ENCODE measurements at places on chromosomes 7 and 10.

DNA sequence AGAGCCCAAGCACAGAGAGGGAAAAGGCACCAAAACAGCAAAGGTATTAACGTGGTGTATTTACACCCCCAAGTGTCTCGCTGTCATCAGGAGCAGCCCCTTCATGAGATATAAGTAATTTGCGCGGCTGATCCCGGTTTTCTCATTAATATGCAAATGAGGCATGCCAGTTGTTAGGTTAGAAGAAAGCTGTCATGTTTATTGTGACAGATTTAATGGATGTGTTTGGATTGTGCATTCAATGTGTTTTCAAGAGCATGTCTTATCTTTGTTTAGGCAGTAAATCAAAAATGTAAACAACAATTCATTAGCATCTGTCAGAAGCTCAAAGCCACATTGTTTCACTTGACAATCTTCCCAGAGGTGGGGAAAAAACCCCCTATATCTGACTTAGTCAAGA, 56.5 kb upstream of the CTBP2 start:
- DNase-seq = no peak

GRCh38 chr7:137006293-137006692, 137.8 kb downstream of the CHRM2 start:
- DNase-seq = no peak

GRCh38 chr10:106557951-106558733, 606.4 kb downstream of the SORCS1 start:
- DNase-seq = no peak

- no peak for DNase-seq
These were observed 116.4 kb downstream of the C10orf105 start for GRCh38 chr10:71603150-71603549.

- DNase-seq = no peak
These were observed 335.7 kb downstream of the PHTF2 start for GRCh38 chr7:78134256-78134655.

DNA sequence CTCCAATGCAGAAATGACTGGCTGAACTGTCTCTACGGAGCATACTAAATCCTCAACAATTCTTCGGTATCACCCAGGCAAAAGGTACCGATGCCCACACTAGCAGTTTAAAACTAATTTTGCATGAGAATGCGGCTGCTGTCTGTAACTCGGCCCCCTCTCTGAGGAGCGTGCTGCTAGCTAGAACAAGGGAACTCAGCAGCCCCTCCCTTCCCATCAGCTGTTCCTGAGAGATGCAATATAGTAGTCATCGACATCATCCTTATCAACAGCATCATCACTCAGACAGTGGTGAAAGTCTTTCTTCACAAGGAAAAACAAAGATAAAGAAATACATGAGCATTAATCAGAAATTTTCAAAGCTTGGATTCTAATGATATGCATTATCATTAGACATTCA, 189.1 kb upstream of the FRMD4A start:
- DNase-seq = no peak

DNA sequence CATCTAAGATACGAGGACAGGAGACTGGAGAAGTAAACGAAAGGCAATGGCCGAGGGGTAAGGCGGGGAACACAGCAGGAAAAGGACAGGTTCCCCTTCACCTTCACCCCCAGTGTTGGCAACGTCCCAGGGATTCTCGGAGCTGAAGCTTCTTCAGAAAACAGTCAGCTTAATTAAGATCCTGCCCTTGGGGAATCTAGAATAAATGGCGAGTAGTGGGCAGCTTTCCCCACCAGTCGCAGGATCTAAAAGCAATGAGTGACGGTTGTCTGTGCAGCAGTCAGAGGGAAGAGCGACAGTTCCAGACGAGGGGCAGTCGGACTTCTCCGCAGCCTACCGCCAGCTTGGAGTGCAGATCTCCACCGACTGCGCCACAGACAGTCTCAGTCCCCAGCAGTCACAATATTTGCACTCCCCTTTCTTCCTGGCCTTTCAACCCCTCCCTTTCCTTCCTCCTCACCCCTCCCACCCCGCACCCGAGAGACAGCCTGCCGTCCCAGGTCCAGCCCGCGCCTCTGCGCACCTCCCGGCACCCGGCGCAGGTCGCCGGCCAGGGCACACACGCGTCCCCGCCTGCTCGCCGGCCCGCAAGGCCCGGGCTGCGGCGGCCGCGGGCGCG, 10.9 kb upstream of the SP8 start:
- no peak for DNase-seq

Measured in CD4-positive, alpha-beta memory T cell (primary cell).